Activated CD8-positive, alpha-beta memory T cell treated with anti-CD3 and anti-CD28 coated beads for 1 hour (primary cell): ENCODE measurements at places on chromosomes 3 and 15.

GRCh38 chr3:57821765-57822164 is 65.7 kb downstream of the SLMAP start:
- DNase-seq: no peak

- no peak for DNase-seq
Observed at GRCh38 chr15:40054605-40054854, 15.5 kb upstream of the SRP14 start.

GRCh38 chr15:98400120-98400519 is 248.2 kb upstream of the IGF1R start:
- no peak for DNase-seq

GRCh38 chr3:26452363-26452762 is 170.2 kb upstream of the LRRC3B start:
- no peak for DNase-seq

GRCh38 chr3:109888026-109888425 is 550.7 kb upstream of the DPPA4 start:
- no peak for DNase-seq

DNA sequence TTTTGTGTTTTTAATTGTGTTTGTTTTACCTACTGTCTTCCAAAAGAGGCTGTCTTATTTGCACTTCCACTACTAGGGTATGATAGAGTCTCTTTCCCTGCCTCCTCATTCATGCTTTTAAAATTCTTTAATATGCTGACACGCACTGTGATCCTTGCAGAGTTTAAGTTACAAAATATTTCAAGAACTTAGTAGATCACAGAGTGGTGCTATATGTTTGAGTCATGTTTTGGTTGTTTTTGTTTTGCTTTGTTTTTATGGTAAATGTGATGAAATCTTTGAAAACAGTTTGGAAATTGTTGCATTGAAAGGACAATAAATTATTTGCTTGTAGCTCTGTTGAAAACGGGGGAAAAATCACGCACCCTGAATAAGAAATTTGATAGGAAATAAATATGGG is 5.9 kb upstream of the ABHD10 start:
- DNase-seq: no peak

DNA sequence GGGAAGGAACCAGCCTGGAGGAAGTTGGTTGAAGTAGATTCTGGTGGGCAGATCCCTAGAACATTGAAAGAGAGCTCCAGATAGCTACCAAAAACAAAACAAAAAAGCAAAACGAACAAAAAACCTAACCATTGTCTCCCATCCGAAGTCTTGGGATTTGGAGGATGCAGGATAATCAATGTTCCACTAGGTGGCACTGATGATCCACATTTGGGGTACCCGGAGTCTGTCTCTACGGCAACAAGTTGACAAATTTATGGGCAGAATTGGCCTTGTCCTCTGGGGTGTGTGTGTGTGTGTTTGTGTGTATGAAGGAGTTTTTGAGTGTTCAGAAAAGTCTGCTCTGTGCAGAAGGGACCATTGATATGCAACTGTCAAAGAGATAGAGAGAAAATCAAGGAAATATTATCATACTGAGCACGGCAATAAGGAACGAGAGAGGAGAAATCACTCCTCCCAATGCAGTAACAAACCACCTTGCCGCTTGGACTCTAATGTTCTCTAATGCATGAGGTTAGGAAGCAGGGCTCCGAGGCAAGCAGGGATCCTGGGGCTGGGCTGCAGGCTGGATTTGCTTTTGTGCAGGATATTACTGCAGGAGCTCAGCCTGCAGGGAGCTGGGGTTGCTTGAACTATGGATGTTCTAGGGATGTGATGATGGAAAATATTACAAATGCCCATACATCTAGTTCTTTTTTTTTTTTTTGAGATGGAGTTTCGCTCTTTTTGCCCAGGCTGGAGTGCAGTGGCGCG is 59.8 kb upstream of the KLHL25 start:
- DNase-seq: no peak

- no peak for DNase-seq
Observed at GRCh38 chr15:41231422-41232226, 556 bp downstream of the CHP1 start.

DNA sequence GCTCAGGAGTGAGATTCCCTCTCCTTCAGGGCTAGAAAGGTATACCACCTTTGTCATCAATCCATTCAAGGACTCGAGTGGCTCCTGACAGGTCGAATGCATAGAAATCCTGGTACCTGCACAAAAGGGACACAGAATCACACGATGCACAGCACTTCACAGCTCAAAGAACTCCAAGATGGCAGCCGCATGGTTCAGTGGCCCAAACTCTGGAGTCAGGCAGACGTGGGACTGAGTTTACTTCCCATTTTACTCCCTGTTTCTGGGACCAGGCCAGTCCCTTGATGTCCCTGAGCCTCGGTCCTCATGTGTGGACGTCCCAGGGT is 536 bp downstream of the WDR73 start:
- no peak for DNase-seq

DNA sequence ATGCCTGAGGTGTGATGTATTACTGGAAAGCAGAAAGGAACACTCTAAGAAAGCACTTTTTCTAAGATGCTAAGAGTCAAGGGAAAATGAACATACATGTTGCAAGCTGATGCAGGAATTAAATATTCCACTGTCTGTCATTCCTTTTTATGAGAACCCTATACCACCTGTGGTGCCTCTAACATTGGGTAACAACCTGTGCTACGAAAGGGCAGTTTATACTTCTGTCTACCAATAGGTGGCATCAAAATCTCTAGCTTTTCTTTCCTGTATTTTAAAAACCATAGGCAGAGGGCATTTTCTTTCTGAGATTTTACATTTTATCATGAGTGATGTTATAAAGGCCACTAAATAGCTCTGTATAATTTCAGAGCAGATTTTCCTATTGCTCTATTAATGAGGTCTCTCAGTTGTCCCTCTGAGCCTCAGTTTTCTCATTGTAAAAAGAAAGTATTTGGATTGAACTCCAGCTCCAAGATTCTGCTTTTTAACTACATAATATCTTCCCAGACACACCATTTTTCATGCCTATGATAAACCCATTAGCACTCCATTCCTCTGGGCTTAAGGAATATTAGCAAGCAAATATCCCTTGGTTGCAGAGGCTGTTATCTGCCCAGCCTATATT is 3.5 kb upstream of the CPNE4 start:
- no peak for DNase-seq

DNA sequence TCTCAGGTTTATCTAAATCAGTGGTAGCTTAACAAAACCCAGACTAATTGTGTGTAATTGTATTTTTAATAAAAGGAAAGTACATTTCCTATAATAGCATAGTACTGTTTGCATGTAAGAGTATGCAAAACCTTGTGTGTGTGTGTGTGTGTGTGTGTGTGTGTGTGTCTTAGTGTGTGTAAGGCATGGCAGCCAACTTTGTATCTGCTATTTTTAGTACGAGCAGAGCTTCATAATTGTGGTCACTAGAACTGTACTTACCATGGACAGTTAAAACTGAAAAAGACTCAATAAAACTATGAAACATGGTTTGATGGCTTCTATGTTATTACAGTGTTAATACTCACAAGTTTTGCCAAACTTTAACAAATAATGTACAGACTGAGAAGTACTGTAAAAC is 6.2 kb downstream of the P2RY1 start:
- no peak for DNase-seq

DNA sequence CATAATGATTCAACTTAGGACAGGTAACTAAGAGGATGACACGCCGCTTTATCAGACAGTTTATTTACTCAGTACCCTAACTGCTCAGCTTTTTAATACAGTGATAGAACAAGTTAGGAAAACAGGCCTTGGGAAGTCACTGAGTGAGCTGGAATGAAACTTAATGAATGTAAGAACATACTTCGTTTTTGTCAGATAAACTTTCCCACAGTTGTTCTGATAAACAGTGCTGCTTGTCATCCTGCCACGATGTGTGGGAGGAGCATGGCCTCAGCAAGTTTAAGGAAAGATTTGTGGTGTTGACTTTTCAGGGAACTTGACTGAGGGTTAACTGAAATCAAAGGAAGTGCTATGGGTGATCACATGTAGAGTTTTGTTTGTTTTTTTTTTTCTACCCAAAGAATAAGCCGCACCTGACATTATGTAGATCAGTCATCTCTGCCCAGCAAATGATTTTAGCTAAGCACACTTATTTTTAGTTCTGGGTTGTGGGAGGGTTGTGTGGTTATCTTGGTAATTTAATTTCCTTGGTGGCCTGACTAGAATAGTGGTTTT is 5.6 kb upstream of the P2RY14 start:
- DNase-seq: no peak

DNA sequence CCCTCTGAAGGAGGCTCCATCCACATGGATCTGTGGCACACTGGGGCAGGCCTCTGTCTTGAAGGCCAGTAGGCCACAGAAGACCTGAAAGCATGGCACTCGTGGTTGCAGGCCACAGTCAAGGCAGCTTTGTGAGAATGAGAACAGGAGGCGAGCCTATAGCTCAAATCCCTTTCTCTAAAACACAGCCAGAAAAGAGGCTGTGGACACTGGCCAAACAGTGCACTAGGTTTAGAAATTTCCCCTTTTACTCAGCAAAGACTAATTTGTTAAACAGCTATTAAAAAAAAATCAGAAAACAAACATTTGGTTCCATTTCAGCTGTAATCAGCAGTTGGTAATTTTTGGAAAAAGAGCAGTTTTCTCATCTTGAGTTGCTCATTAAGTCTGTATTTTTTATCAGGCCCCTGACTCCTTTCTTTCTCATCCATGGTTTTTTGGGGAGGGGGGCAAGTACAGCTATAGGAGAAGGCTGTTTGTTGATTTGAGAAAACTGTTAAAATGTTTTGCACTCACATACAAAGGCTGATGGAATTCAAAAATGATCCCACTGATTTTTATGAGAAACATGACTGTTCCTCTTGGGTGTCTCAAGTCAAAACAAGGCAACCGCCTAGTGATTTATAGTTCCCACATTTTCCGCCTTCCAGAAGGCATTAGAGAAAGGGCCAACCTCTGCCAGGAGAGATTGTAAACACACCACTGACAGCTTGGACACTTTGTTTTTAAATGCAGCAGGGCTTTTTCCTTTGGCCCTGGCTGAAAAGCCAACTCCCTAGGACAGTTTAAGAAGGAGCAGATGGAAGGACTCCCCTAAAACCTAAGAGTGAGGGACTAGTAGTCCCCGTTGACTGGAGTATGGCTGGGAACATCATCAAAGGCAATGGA is 28.1 kb downstream of the PARP16 start:
- DNase-seq: no peak

DNA sequence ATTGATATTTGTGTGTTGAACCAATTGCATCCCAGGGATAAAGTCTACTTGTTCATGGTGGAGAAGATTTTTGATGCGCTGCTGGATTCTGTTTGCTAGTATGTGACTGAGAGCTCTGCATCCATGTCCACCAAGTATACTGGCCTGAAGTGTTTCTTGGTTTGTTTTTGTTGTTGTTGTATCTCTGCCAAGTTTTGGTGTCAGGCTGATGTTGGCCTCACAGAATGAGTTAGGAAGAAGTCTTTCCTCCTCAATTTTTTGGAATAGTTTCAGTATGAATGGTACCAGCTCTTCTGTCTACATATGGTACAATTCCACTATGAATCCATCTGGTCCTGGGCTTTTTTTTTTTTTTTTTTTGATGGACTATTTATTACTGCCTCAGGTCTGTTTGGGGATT is 50.9 kb upstream of the OSTN start:
- no peak for DNase-seq

GRCh38 chr3:172702256-172702655 is 8.6 kb downstream of the NCEH1 start:
- DNase-seq: no peak

- DNase-seq: no peak
Observed at GRCh38 chr3:76010252-76010651, 224.9 kb upstream of the ZNF717 start.
